Stimulated activated CD8-positive, alpha-beta memory T cell treated with anti-CD3 and anti-CD28 coated beads, Interleukin-4, amount 100 ng/mL, for 1 hour (primary cell): ENCODE measurements at places on chromosomes 3 and 15.

- no peak for DNase-seq
Measured at GRCh38 chr15:43196760-43197548, 11.8 kb downstream of the CCNDBP1 start.

GRCh38 chr3:37971467-37971866, 19.1 kb upstream of the VILL start:
- no peak for DNase-seq

GRCh38 chr3:144054766-144055165, 83.1 kb downstream of the DIPK2A start:
- DNase-seq: no peak

DNA sequence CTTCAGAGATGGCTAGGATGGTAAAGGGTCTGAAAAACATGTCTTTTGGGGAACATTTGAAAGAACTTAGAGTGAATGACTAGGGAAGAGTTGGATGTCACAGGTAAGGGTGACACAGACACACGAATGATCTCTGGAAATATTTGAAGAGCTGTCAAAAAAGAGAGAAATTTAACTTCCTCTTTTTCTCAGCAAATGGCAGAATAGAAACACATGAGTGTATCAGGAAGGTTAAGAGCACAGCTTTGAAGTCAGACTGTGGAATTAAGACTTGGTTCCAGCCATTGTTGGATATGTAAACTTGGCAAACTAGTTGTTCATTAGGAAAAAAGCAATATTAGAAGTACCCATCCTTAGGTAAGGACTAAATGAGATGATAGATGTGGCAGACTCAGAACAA, 117.7 kb downstream of the IMPG2 start:
- DNase-seq: no peak

GRCh38 chr3:115436767-115437301, 186.5 kb upstream of the GAP43 start:
- no peak for DNase-seq

GRCh38 chr15:62896969-62897486, 145.5 kb upstream of the TPM1 start:
- no peak for DNase-seq

DNA sequence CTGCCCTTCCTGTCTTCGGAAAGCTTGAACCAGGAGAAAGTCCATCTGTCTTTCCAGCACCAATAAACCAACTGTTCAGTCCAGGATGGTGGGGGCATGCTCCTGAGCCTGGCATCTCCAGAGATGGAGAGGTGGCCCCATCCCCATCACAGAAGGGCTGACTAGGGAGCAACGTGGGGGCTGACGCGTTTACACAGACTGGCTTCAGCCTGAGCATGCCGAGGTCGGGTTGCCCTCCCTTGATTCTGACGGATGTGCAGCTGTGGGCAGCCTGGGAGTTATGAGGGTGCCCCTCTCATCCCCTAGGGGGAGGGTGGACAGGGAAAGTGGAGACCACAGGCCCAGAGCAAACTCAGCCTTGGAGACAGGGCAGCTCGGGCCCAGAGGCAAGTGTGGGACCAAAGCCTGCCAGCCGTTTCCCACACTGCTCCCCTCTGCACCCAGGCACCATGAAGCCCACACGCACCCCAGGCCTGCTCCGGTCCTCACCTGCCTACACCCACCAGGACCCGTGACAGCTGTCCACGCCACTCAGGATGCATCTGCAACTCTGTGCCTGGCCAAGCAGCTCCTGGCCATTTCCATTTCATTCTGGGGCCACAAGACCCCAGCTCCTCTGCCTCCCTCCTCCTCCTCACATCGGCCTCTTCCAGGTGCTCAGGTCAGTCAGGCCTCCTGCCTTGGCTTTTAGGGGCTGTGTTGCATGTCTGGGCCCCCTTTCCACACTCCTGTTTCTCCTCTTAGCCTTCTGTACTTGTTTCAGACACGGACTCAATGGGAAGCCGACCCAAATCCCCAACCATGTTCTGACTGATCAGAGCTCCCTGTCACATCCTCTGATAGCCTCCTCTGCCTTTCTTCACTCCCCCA, 48.2 kb upstream of the SLC41A3 start:
- no peak for DNase-seq

- DNase-seq: no peak
Measured at GRCh38 chr15:75649848-75650247, 2.1 kb downstream of the SNX33 start.

DNA sequence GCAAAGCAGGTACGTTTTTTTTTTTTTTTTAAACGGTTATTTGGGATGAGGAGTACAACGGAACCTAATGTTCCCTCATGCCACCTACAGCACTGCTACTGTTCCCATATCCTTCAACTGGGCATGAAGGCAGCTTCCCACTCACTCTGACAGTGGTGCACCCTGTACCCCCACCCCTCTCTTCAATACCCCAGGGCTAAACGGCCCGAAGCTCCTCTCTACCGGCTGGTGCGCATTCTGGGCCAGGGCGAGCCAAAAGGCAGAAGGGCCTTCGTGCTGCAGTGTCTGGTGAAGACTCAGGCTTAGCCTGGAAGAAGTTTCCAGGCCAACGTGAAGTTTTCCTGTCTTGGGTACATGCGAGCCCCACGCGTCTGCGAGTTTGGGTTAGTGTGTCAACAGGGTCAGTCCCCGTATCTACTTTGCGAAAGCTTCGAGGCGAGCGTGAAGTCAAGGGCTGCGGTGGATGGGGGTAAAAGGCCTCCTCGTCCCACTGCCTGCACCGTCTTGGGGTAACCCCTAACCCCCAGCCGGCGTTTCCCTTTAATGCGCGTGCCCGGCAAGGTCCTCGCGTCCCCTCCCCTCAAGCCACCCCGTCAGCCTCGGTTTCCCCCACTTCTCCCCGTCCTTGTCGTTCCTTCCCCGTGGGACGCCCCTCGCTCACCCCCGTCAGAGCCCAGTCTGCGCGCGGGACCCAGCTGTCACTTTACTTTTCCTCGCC, 765 bp upstream of the UBE2E2 start:
- DNase-seq: no peak

DNA sequence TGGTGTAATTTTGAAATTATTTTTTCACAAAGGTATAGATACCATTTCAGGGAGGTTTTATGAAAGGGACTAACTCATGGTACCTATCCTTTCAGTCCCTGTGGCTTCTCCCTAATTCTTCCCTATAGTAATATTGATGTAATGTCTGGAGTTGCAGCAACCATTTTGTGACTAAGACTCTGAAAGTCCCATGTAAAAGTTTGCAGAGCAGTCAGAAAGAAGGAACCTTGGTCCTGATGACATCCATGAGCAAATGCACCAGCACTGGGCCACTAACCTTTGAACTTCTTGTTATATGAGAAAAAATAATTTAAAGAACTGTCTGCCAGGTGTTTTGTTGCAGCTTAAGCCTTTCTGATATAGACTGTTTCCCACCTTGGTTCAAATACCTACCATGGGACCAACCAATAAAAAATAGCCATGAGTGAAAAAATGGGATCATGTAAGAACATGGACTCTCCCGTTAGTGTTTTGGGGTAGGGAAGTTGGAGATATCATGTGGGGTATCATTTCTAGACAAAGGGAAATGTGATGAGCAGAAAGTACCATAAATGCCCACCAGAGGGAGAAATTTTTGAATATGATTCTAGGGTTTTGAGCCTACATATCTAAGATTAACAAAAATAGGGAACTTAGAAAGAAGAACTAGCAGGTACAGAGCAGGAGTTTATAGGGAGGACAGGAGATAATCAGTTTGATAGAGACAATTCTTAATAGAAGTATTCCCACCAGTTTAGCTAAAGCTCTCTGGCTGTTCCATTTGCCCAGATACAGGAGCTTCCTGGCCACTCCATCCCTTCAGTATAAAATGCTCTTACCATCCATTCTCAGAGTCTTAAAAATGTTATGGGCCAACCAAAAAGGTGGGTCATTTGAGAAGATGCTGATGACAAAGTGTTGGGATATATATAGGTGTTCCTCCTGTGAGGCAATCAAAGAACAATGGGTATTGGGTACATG, 3.4 kb upstream of the CPOX start:
- DNase-seq: no peak

DNA sequence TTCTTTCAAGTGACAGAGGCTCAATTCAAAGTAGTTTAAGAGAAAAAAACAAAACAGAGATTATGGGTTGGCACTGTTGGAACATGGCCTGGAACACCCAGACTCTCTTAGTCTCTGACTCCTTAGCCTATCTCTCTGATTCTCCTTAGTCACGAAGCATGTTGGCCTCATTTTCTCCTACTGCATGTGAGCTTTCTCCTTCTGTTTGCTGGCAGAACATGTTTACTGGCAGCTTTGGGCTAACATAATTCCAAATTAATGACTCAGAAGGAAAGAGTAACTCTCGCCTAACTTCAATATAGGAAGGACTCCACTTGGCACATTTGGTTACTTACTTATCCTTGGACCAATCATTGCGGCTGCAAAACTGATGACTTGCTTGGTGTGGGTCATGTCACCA, 21.7 kb upstream of the CCDC39 start:
- no peak for DNase-seq

DNA sequence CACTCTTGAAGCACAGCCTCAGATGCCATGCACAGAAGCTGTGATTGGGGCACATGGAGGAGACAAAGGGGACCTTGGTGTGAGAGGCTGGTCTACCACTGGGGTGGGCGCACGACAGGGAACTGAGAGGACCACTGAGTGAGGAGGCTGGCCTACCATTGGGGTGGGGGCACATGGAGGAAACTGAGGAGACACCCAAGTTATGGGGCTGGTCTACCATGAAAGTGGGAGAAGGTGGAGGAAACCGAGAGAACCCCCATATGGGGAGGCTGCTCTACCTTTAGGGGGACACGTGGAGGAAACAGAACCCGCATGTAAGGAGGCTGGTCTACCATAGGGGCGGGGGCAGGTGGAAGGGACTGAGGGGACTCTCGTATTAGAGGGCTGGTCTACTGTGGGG, 153.4 kb downstream of the FBLN2 start:
- DNase-seq: no peak

GRCh38 chr15:67992834-67993233, 61.3 kb upstream of the PIAS1 start:
- DNase-seq: no peak

GRCh38 chr3:30835667-30836066, 58.8 kb downstream of the GADL1 start:
- DNase-seq: no peak

- no peak for DNase-seq
Measured at GRCh38 chr15:52514482-52514881, 14.2 kb downstream of the MYO5A start.

DNA sequence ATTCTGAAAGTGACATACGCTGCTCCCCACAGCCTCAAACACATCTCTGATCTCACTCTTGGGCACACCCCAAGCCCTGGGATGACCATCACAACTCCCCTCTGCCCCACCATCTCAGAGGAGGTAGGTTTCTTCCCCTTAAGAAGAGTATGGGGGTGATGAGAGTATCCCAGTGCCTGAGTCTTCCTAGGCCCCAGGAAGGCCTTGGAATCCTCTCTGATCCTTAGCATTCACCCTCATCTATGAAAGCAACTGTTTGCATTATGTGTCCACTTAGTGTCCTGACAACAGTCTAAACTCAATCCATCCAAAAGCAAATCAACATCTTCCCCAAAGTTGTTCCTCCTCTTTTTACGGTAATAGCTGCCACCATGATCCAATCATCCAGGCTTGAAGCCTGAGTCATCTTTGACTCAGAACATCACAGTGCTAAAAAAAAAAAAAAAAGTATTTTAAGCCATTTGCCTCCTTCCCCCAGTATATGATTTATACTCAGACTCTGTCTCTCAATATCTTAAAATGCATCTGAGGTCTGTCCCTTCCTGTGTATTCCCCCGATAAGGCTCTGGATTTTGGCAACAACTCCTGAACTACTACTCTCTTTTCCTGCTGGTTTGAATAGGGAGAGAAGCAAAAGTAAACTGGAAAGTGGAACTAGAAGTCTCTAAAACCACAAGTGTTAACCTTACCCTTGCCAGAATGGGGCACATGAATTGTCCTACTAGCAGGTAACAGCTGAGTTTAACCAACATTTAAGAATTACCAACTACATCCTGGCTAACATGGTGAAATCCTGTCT, 22.5 kb downstream of the POPDC2 start:
- DNase-seq: no peak

DNA sequence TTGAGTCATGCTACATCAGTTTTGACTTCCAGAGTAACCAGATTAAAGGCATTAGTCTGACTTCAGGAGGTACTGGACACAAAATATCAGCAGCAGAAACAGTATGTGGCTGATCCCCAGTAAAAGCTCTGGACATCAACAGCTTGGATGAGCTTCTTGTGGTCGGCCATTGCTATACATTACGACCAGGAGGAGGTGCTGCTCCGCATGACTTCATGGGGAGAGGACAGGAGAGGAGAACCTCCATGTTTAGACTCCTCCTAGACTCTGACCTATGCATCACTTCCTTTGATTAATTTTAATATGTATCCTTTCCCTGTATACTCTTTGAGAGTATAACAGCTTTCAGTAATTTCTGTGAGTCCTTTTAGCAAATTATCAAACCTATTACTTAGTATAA, 285.6 kb upstream of the ARHGEF26 start:
- no peak for DNase-seq

GRCh38 chr3:132870541-132870940, 148.3 kb upstream of the NPHP3 start:
- DNase-seq: no peak

- DNase-seq: no peak
Measured at GRCh38 chr15:91050128-91050455, 27.7 kb upstream of the VPS33B start.

- DNase-seq: no peak
Measured at GRCh38 chr15:36658312-36658711, 78.9 kb downstream of the CDIN1 start.

DNA sequence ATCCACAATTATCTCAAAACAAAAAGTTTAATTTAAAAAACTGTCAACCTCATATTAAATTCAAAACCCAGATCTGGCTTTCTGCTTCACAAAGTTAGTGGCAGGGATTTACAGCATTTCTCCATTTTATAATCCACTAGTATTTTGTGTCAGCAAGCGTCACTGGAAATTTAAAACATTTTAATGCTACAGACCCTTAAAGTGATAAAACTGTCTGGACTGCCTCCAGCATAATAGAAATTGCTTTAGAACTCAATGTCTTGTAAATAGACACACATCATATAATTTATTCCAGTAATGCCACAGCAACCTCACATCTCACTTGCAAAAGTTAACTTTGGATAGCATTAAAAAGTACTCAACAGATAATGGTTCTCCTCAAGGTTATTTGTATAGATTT, 116.1 kb downstream of the ULK4 start:
- DNase-seq: no peak

DNA sequence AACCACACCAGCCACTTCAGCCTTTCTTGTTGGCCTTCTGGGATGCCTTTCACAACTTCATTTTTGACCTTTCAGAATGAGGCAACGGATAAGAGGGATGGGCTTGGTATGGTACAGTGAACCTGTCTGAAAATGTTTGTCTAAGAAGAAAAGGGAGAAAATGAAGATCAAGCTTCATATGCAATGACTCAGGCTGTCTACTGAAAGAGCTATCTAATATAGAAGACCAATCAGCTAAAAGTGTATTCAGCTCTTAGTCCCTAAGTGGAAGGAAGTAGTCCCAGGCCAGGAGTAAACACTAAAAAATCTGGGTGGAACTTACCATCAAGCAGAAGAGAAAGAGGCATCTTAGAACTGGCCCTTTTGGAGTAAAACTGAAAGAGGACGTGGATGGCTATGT, 12.2 kb upstream of the UPK1B start:
- no peak for DNase-seq
